ENCODE measurements at places on chromosomes 11 and 22. TPM values are rescaled to one million over a fixed set of nuclear protein-coding genes. Genes with fewer than 3 reads are reported as not detected.

DNA sequence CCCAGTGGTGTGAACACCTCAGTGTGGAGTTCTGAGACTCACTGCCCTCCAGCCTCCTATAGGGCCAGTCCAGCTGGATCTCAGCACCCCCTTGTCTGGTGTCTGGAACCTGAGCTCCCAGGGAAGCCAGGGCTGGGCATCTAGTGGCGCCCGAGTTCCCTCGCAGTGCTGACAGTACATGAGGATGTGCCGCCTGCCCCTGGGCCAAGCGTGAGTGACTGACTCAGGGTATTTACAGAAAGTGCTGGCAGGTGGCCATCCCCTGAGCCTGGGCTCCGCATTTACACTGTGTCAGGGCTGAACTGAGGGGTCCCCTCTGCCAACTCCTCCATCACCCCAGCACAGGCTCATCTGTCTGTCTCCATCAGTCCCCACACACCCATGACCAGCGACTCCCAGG, 185.3 kb downstream of the BRD1 start:
- peaks cover 20% of the 10 kb centered on the region for H3K4me1 ChIP-seq
- no peak overlapping the region for H3K4me3 ChIP-seq
- H3K27ac ChIP-seq, result no peak overlapping the region

DNA sequence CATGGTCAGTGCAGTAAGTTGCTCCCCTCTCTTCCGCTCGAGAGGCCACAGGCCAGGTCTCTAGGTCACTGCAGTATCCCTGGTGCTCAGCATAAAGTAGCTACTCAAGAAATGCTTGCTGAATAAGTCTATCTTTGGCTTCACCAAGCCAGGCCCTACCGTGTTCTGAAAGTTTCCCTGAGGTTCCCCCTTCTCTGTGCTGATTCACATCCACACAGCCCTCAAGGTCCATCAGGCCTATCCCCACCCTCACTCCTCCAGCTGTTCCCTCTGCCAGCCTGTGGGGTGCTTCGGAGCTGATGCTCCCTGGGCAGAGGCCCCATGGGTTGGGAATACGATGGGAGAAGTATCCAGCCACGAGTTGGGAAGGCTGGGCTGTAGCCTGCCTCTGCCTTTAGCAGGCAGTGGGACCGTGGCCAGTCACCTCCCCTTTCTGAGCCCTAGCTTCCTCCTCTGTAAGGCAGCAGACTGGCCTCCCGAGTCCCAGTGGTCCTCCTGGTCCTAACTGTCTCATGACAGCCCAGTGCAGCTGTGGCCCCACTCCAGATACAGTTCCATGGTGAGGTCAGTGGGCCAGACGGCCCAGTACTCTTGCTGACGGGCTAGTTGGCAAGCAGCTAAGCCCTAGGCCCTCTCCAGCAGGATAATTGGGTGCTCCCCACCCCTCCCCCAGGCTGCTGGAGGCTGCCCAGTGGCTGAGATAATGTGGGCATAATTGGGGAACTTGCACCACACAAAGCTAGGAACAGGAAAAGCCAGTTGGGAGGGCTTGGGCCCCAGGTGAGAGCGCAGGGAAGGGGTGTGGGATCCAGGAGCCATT, 48.2 kb downstream of the NECTIN1 start:
- no peak overlapping the region for H3K4me3 ChIP-seq
- H3K4me1 ChIP-seq, result no peaks in the 10 kb centered on the region
- H3K36me3 ChIP-seq, result peaks cover 18% of the 10 kb centered on the region
- H3K27ac ChIP-seq, result no peak overlapping the region
- no peak for DNase-seq

GRCh38 chr11:127238321-127238720, 237.8 kb upstream of the KIRREL3 start:
- H3K27me3 ChIP-seq, result no peaks in the 10 kb centered on the region
- no peaks in the 10 kb centered on the region for H3K4me1 ChIP-seq
- H3K4me3 ChIP-seq, result no peak overlapping the region
- H3K36me3 ChIP-seq, result no peaks in the 10 kb centered on the region
- DNase-seq, result no peak
- H3K27ac ChIP-seq, result no peak overlapping the region

GRCh38 chr11:28631148-28631547, 523.0 kb downstream of the METTL15 start:
- no peaks in the 10 kb centered on the region for H3K4me1 ChIP-seq
- H3K27ac ChIP-seq, result no peak overlapping the region
- no peaks in the 10 kb centered on the region for H3K36me3 ChIP-seq
- no peak for DNase-seq
- H3K4me3 ChIP-seq, result no peak overlapping the region

DNA sequence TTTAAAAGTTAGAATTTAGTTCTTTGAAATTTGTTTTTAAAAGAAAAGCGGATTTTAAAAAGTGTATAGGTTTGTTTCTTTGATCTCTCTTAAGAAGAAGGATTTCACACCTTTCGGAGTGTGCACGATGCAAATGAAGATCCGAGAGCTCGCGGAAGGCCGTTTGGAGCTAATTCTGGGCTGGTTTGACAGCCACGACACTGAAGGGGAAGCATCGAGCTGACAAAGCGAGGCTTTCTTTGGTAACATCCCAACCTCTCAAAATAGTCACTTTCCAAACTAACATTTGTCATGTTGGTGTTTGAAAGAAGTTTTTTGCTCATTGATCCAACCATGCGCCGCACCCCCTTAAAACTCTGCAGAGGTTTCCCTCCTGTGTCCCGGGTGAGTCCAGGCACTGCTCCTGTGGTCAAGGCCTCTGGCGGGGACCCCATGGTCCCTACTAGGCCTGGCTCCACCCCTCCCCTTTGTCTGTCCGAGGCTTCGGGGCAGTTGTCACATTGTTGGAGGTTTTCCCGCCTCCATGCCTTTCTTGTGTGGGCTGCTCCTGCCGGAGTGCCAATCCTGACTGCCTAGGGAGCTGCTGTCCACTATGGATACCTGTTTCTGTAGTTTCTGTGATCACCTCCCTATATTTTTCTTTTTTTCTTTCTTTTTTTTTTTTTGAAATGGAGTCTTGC, 39.7 kb downstream of the MPPED1 start:
- H3K4me3 ChIP-seq, result no peak overlapping the region
- H3K4me1 ChIP-seq, result peaks cover 6% of the 10 kb centered on the region
- DNase-seq, result no peak
- no peaks in the 10 kb centered on the region for H3K36me3 ChIP-seq
- H3K27me3 ChIP-seq, result peaks cover 36% of the 10 kb centered on the region
- no peak overlapping the region for H3K27ac ChIP-seq

GRCh38 chr11:44224867-44225501, 85.0 kb downstream of the ALX4 start:
- no peak overlapping the region for H3K4me3 ChIP-seq
- peaks cover 18% of the 10 kb centered on the region for H3K36me3 ChIP-seq
- no peak for DNase-seq

- no peak overlapping the region for H3K27ac ChIP-seq
- peaks cover 7% of the 10 kb centered on the region for H3K4me1 ChIP-seq
- DNase-seq, result no peak
- peak overlapping the region; percentile 20 for H3K4me3 ChIP-seq
These were observed 3.1 kb downstream of the SHANK2 start for GRCh38 chr11:71249301-71249700.

GRCh38 chr22:20131859-20132685, 468 bp downstream of the ZDHHC8 start:
- no peaks in the 10 kb centered on the region for H3K36me3 ChIP-seq
- peaks cover 7% of the 10 kb centered on the region for H3K4me1 ChIP-seq
- no peaks in the 10 kb centered on the region for H3K27me3 ChIP-seq
- no peak overlapping the region for H3K27ac ChIP-seq
- no peak for DNase-seq
- peak overlapping the region; percentile 74 for H3K4me3 ChIP-seq

DNA sequence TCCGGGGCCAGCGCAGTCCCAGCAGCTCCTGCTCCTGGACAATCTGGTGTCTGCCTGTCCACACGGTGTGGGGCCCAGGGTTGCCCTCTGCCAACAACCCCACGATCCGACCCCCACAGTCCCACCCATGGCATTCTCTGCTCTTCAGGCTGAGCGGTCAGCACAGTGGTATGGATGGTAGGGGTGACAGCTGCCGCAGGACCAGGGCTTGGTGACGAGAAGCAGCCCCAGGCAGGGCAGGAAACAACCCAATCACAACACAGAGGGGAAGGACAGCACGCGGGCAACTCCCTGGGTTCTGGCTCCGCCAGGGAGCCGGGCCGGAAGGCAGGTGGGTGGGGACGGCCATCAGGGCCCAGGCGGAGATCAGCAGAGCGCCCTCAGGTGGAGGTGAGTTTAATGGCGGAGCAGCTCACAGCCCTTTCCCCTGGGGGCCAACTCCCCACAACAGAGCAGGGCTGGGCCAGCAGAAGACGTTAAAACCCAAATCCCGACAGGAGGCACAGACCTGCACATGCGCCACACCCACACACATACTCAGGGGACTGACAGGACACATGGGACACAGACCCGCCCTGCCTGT, 5.3 kb upstream of the CHADL start:
- no peaks in the 10 kb centered on the region for H3K27me3 ChIP-seq
- no peak overlapping the region for H3K4me3 ChIP-seq
- DNase-seq, result no peak
- no peaks in the 10 kb centered on the region for H3K4me1 ChIP-seq
- H3K36me3 ChIP-seq, result peaks cover 11% of the 10 kb centered on the region

- DNase-seq, result no peak
- H3K36me3 ChIP-seq, result no peaks in the 10 kb centered on the region
- peaks cover 8% of the 10 kb centered on the region for H3K4me1 ChIP-seq
- H3K27ac ChIP-seq, result no peak overlapping the region
- H3K4me3 ChIP-seq, result no peak overlapping the region
- no peaks in the 10 kb centered on the region for H3K27me3 ChIP-seq
These were observed 2.5 kb downstream of the OR52W1 start for GRCh38 chr11:6201481-6201880.

DNA sequence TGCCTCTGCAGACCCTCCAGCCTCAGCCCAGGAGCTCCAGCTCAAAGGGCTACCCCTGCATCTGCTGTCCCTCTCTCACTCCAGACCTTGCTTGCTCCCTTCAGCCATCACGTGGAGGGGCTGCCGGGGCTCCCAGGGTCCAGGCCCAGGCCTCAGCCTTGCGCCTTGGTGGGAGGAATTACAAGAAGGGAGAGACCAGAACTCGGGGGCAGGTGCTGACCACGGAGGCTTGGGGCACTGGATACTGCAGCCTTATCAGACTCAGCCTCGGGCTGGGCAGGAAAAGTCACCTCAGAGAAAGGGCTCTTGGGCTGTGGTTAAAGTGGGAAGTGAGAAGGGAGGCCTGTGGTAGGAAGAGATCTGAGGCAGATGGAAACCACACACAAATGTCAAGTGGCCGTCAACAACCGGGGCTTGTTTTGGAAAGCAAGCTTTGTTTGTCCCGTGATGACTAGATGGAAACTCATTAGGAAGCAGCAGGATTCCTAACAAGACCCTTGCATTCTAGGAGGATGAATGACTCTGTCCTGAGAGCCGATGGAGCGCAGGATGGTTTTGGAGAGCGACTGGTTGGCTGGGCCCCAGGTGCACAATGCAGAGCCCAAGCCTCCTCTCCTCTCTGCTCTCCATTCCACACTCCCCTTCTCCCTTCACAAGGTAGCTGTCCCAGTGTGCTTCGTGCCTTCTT, 1321.7 kb downstream of the TBC1D22A start:
- no peak overlapping the region for H3K27ac ChIP-seq
- H3K27me3 ChIP-seq, result peaks cover 4% of the 10 kb centered on the region
- H3K36me3 ChIP-seq, result no peaks in the 10 kb centered on the region
- no peak for DNase-seq

Gene KRTAP5-6
- not detected for polyA plus RNA-seq

Gene CYB5R2
- 0.56 TPM for polyA plus RNA-seq

Gene CCS
- polyA plus RNA-seq, result 72.9 TPM

Gene OR51I1
- not detected for polyA plus RNA-seq
